ENCODE measurements at places on chromosomes 3 and 15. TPM values are rescaled to one million over a fixed set of nuclear protein-coding genes. Genes with fewer than 3 reads are reported as not detected.

Gene BCHE
- total RNA-seq, result 28.6 TPM

Gene AADACL2
- not detected for total RNA-seq

Gene GOLGA8Q
- total RNA-seq, result 0.24 TPM

Gene BSN
- total RNA-seq, result 0.08 TPM

Gene ZNF502
- total RNA-seq, result 6.5 TPM

Gene LRRN1
- total RNA-seq, result 0.40 TPM

Gene ITIH1
- not detected for total RNA-seq

Gene SLC22A14
- total RNA-seq, result not detected

Gene NANOGP8
- not detected for total RNA-seq

Gene FAM227B
- 3.2 TPM for total RNA-seq

Gene UBAP1L
- total RNA-seq, result 2.5 TPM

Gene CMTM7
- 15.0 TPM for total RNA-seq

Gene SCN11A
- total RNA-seq, result under 0.01 TPM

Gene SPATA12
- total RNA-seq, result not detected

Gene CLDN18
- total RNA-seq, result not detected

Gene TP63
- total RNA-seq, result 0.16 TPM

Gene CLRN1
- total RNA-seq, result not detected

Gene CHRNA7
- 1.2 TPM for total RNA-seq

Gene POPDC2
- total RNA-seq, result 0.13 TPM

Gene SSR3
- total RNA-seq, result 101 TPM

Gene CFAP92
- 0.40 TPM for total RNA-seq

Gene C2CD4A
- not detected for total RNA-seq

Gene EFCAB12
- 4.8 TPM for total RNA-seq

Gene ZNF860
- 0.52 TPM for total RNA-seq

Gene SPTSSB
- not detected for total RNA-seq

Gene NUP210
- not detected for total RNA-seq

Gene AMIGO3
- 0.24 TPM for total RNA-seq

Gene GAP43
- not detected for total RNA-seq

Gene ACAN
- 0.13 TPM for total RNA-seq

Gene TEX9
- 2.0 TPM for total RNA-seq

Gene NR2E3
- total RNA-seq, result not detected

Gene NPAP1
- total RNA-seq, result not detected

Gene IGSF10
- 3.7 TPM for total RNA-seq

Gene GP9
- not detected for total RNA-seq

Gene ZCWPW2
- 0.39 TPM for total RNA-seq

Gene TGM4
- not detected for total RNA-seq

Gene GABRR3
- not detected for total RNA-seq

Gene SLC6A1
- total RNA-seq, result not detected

Gene KIF7
- total RNA-seq, result 7.9 TPM

Gene C15orf40
- total RNA-seq, result 14.1 TPM

Gene DNAH1
- 0.96 TPM for total RNA-seq

Gene FMN1
- 6.2 TPM for total RNA-seq

Gene SLC28A1
- not detected for total RNA-seq

Gene TUSC7
- not detected for total RNA-seq

Gene UPK1B
- total RNA-seq, result not detected

Gene SSUH2
- total RNA-seq, result not detected

Gene ACKR4
- total RNA-seq, result not detected

Data from epithelial cell of alveolus of lung (primary cell).